ENCODE measurements at places on chromosomes 2 and 18.

DNA sequence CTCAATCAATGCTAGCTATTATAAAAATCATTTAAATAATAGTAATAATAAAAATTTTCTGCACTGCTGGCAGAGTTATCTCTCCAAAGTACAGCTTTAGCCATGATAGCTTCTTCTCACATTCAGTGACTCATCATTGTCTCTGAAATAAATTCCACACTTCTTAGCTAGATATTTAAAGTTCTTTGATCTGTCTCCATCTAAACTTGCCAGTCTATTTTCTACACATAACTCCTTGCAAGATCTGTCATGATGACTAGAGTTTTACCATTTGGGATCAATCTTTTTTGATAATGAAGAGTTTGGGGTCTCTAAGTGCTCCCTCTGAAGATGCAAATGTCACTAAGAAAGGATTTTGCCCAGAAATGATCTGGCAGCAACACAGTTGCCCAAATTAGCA is 155.4 kb upstream of the LHCGR start:
- H3K4me1 ChIP-seq, result no peaks in the 10 kb centered on the region
- no peak overlapping the region for H3K4me3 ChIP-seq

DNA sequence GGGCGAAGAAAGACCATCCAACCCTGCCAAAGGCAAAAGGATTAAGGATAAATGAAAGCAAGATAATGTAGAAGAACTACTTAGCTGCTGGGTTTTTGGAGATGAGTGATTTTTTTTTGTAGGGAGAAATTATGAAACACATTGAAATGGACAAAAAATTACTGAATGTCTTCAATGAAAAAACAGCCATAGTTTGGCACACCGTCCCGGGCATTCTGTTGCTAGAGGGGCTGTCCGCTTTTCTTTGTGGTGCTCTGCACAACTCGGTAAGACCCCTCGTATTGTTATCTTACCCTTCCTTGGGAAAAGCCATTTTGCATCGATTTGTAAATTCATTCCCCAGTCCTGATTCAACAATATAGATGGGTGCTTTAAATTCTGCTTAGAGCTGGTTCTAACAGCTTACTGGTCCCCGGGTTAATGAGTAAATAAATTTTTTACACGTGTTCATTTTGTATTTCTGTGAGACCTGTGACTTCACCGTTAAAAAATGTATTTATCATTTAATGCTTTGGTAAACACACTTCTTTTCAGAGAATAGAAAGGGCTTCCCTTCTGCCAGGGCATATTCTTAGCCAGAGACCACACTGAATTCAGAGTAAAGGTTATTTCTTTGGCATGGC is 912 bp upstream of the LAPTM4A start:
- H3K27me3 ChIP-seq, result no peaks in the 10 kb centered on the region
- no peak for DNase-seq
- no peaks in the 10 kb centered on the region for H3K4me1 ChIP-seq

DNA sequence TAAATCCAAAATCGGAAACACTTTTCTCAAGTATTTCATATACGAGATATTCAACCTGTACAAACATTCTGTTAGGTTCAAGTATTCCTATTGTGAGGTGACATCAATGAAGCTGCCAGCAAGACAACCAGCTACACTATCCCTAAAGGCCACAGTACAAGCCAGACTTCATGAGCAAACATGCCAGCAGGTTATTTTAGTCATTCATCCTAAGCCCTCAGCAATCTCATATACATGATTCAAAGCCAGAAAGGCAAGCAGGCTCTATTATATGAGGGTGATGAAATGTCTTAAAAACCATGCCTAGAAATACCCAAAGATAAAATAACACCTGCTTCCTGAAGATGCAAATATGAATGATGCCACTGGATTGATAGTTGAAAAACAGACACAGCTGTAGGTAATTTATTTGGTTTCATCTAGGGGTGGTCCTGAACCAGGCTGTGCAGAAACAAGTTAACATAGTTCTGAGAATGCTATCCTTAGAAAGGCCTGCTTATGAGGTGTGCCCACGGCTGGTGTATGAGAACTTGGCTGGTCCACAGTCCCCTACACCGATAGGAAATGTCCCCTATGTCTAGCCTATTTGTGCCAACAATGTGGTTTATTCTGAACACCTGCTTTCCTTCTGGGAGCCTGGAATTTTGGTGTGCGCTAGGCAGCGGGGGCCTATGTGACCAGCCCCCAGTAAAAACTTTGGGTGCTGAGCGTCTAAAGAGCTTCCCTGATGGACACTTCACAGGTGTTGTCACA is 48.2 kb upstream of the KIDINS220 start:
- H3K4me3 ChIP-seq, result no peak overlapping the region
- no peak overlapping the region for H3K27ac ChIP-seq
- peaks cover 6% of the 10 kb centered on the region for H3K36me3 ChIP-seq
- DNase-seq, result no peak
- no peaks in the 10 kb centered on the region for H3K4me1 ChIP-seq

DNA sequence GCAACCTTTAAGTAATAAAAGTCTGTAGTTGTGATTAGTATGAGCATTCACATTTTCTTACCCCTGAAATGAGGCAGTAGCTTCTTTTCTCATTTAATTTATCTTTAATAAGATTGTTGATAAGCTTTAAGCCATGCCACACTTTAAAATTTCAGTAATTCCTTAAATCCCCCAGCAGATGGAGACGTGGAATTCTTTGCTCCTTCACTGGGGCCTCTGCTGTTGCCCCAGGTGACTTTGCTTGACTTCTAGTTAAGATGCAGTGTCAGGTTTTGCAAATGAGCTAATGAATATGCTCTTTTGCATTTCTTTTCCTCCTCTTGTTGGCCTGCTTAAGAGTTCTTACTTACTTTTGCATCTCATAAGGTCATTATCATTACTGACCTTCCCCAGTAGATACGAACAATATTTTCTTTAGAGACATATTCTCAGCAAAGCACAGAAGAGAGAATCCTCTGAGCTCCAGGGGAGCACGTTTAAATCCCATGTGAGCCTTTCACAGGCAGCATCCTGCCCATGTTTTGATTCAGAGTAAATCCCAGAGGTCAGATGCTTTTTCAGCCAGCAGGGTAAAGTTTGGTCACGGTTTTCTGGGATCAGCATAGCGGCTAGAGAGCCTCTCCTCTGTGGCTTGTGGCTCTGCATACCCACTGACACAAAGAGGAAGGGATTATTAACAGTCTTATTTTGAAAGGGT is 222.9 kb downstream of the PTPRM start:
- no peak overlapping the region for H3K27ac ChIP-seq
- DNase-seq, result peak; percentile 65
- H3K36me3 ChIP-seq, result no peaks in the 10 kb centered on the region
- H3K27me3 ChIP-seq, result no peaks in the 10 kb centered on the region
- no peaks in the 10 kb centered on the region for H3K4me1 ChIP-seq

DNA sequence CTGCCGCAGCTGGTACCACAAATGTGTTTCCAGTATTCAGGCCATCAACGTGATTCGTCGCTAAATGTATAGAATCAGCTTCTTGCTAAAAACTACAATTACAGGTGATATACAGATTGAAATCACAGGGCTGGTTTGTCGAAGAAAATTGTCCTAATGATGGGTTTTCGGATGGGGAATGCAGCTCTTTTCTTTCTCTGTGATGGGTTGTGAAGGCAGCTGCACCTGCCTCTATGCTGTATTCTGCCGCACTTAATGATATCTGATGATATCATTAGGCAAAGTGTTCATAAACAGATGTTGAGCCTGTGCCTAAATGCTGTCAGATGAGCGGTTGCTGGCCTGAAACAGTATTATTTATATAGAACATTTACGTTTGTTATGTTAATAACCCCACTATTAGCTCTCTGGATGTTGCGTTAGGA is 218.1 kb downstream of the ARHGAP15 start:
- no peak for DNase-seq
- H3K27ac ChIP-seq, result no peak overlapping the region
- H3K4me1 ChIP-seq, result peaks cover 6% of the 10 kb centered on the region
- H3K27me3 ChIP-seq, result no peaks in the 10 kb centered on the region
- no peaks in the 10 kb centered on the region for H3K36me3 ChIP-seq

- DNase-seq, result no peak
- H3K4me3 ChIP-seq, result no peak overlapping the region
- H3K27ac ChIP-seq, result no peak overlapping the region
- H3K27me3 ChIP-seq, result no peaks in the 10 kb centered on the region
- H3K4me1 ChIP-seq, result no peaks in the 10 kb centered on the region
Observed at GRCh38 chr2:239395524-239395923, 5.3 kb downstream of the HDAC4 start.

DNA sequence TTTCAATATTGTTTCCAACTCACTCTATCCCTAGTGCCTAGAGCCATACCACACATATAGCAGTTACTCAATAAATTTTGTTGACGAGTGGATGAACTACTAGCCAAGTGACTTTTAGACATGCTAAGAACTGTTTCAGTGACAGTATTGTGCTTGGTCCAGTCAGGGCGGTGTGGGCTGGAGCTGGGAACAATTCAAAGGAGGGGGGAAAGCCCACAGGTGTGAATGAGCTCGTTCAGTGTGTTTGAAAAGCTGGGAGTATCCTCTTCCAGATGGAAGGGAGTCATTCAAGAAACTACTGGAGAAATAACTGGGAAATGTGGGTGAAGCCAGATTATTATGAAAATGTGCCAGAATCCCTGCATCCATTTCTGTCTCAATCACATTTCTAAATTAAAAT is 1.7 kb upstream of the SERPINE2 start:
- H3K27ac ChIP-seq, result no peak overlapping the region
- H3K4me1 ChIP-seq, result no peaks in the 10 kb centered on the region
- H3K36me3 ChIP-seq, result no peaks in the 10 kb centered on the region

DNA sequence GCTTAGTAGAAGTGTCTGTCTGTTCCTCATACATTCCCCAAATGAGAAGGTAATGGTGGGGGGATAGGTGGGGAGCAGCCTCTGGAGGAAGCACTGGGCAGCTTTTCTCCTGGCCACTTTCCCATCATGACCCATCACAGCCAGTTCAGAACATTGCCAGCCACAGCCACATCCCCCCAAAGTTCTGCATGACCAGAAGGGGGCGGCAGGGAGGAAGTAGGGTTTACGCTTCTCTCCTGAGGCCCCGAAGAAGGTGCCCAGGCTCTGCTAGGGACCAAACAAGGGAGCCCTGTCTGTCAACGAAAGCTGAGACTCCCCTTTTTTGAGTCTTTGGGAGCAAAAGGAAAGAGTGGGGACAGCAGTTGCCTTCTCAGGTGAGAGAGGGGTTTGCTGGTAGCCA is 7.7 kb downstream of the IGFBP5 start:
- H3K27me3 ChIP-seq, result peaks cover 2% of the 10 kb centered on the region
- H3K27ac ChIP-seq, result no peak overlapping the region
- no peak overlapping the region for H3K4me3 ChIP-seq
- H3K36me3 ChIP-seq, result no peaks in the 10 kb centered on the region
- peak; percentile 80 for DNase-seq

DNA sequence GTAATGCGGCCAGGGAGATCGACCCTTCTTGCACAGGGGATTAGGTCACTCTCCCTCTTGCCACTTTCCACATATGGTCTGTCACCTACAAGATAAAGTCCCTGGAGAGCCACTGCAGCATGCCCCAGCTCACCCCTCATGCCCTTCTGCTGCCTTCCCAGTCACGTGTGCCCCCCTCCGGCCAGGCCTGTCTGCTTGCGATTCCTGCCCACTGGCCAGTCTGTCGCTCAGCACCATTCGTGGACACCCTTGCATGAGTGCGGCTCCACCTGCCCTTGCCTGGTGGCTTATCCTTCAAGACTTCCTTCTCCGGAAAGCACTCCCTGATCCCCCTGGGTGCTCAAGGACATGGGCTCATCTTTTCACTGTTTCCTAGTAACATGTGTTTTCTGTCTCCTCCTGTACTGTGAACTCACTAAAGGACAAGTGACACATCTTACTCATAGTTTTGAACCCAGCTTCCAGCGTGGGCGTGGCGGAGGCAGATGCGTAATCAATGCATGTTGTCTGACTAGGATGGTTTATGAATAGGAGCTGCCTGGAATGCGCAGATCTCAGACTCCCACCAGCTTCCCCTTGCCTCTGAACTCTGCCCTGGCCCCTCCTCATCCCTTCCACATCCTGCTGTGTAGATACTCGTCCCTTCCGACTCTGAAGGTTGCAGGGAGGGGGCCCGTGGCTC is 7.8 kb upstream of the NT5DC4 start:
- no peak overlapping the region for H3K4me3 ChIP-seq
- H3K27me3 ChIP-seq, result no peaks in the 10 kb centered on the region
- DNase-seq, result no peak
- no peaks in the 10 kb centered on the region for H3K4me1 ChIP-seq
